ENCODE measurements at places on chromosomes 4 and X.

- H3K27me3 ChIP-seq, result no peaks in the 10 kb centered on the region
- H3K36me3 ChIP-seq, result no peaks in the 10 kb centered on the region
- H3K4me3 ChIP-seq, result no peak overlapping the region
- no peak overlapping the region for H3K27ac ChIP-seq
These were observed 48.9 kb upstream of the TMSB15B start for GRCh38 chrX:103913356-103914020.

DNA sequence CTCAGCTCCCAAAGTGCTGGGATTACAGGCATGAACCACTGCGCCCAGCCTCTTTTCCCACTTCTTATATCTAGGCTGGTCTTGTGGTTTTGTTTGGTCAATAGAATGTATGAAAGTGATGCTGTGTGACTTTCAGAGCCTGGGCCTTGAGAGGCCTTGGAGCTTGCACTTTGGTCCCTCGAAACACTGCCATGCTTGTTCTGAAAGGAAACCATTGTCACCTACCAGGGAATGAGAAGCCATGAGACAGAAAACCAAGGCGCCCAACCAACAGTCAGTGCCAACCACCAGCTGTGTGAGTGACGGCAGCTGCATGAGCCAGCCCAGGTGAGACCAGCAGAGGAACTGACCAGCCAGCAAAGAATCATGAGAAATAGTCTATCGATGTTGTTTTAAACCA, 57.4 kb downstream of the SCD5 start:
- peaks cover 36% of the 10 kb centered on the region for H3K4me1 ChIP-seq
- H3K36me3 ChIP-seq, result no peaks in the 10 kb centered on the region
- peak; percentile 63 for DNase-seq
- no peak overlapping the region for H3K4me3 ChIP-seq
- no peaks in the 10 kb centered on the region for H3K27me3 ChIP-seq
- peak overlapping the region; percentile 15 for H3K27ac ChIP-seq

GRCh38 chrX:7109838-7110793, 37.4 kb upstream of the STS start:
- H3K36me3 ChIP-seq, result no peaks in the 10 kb centered on the region
- H3K4me3 ChIP-seq, result no peak overlapping the region
- no peak for DNase-seq
- H3K27me3 ChIP-seq, result no peaks in the 10 kb centered on the region

GRCh38 chr4:12296366-12296765, 867.7 kb upstream of the HS3ST1 start:
- H3K36me3 ChIP-seq, result no peaks in the 10 kb centered on the region
- no peak overlapping the region for H3K4me3 ChIP-seq
- H3K27me3 ChIP-seq, result no peaks in the 10 kb centered on the region
- H3K4me1 ChIP-seq, result no peaks in the 10 kb centered on the region
- no peak overlapping the region for H3K27ac ChIP-seq

DNA sequence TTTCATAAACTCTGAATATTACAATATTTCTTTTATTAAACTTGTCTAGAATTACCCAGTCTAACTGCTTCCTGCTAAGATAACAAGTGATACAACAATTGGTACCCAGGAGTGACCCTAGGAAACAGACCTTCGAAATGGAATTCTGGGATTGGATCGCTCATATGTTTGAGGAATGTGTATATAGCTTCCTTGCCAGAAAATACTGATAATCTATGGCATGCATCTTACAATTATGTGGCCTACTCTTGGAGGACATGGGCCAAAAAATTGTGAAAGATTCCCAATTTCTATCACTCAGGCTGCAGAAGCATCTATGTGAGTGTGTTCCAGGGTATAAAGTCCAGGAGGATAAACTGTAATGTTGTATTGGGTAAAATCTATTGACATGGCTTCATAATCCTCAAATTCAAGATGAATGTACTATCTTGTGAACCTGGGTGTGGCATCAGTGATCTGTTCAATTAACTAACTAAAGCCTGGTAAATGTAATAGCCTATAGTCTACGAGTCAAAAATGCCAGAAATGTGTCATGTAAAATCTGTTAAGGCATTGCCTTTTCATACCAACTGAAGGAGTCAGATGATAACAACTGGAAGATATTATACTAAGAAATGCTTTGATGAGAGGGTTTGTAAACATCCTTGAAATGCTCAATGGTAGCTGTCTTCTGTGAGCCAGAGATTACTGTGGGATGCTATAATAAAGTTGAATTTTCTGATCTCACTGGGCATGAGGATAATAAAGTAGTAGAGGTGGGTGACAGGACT, 1499.3 kb downstream of the PCDH7 start:
- no peaks in the 10 kb centered on the region for H3K27me3 ChIP-seq
- DNase-seq, result no peak
- no peak overlapping the region for H3K4me3 ChIP-seq
- H3K4me1 ChIP-seq, result no peaks in the 10 kb centered on the region
- no peaks in the 10 kb centered on the region for H3K36me3 ChIP-seq
- H3K27ac ChIP-seq, result no peak overlapping the region

DNA sequence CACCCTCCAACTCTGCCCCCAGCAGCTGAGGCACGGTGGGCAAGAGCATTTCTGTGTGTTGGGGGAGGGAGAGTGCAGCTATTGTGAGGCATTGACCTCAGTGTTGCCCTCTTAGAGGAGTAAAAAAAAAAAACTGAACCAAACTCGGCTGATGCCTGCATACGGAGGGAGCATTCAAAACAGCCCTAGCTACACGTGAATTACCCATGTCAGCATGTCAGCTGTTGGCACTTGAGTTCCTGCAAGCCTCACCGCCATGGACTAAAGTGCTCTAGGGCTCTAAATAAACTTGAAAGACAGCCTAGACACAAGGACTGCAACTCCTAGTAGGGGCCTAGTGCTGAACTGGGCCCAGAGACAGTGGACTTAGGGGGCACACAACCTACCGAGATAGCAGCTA, 22.0 kb downstream of the ITIH6 start:
- DNase-seq, result no peak
- no peak overlapping the region for H3K4me3 ChIP-seq
- H3K4me1 ChIP-seq, result no peaks in the 10 kb centered on the region
- no peaks in the 10 kb centered on the region for H3K27me3 ChIP-seq
- no peaks in the 10 kb centered on the region for H3K36me3 ChIP-seq

Data from body of pancreas (tissue), 4 donors.